Large intestine (tissue), 12 donors: ENCODE measurements at places on chromosomes 2 and 18. TPM values are rescaled to one million over a fixed set of nuclear protein-coding genes. Genes with fewer than 3 reads are reported as not detected.

The PAX3 gene
- polyA plus RNA-seq, result 0.03 TPM

The PSTPIP2 gene
- polyA plus RNA-seq, result 11.5 TPM

The MDH1B gene
- polyA plus RNA-seq, result 0.69 TPM

The PID1 gene
- polyA plus RNA-seq, result 12.4 TPM

DNA sequence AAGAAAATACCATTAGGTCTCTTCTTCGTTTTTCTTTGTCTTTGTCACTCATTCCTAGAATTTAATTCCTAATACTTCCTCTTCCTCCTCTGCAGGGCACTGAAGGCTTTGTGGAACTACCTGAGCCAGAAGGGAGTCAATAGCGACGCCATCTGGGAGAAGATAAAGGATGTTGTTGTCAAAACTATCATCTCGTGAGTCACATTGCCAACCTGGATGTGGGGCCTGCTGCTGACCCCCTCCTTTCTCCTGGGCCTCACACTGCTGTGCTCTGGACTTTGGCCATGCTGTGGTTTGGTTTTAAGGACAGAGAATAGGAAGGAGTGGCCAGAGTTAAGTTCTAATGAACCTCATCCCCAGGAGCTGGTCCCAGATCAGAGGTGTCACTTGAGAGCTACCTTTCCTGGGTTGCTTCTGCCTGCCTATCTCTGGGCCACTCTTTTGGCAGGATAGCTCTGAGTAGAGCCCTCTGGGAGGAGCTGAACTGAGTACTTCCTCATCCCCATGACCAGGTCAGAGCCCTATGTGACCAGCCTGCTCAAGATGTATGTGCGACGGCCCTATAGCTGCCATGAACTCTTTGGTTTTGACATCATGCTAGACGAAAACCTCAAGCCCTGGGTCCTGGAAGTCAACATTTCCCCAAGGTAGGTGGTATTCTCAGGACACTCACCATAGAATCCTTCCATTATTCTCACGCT is 33.1 kb upstream of the CYP27A1 start:
- H3K4me3 ChIP-seq, result no peak overlapping the region
- peaks cover 77% of the 10 kb centered on the region for H3K36me3 ChIP-seq
- H3K27me3 ChIP-seq, result no peaks in the 10 kb centered on the region
- DNase-seq, result peak; percentile 67
- peaks cover 3% of the 10 kb centered on the region for H3K4me1 ChIP-seq

GRCh38 chr18:71951001-71951400 is 593.1 kb downstream of the CBLN2 start:
- no peaks in the 10 kb centered on the region for H3K27me3 ChIP-seq
- DNase-seq, result no peak
- no peaks in the 10 kb centered on the region for H3K36me3 ChIP-seq
- no peak overlapping the region for H3K27ac ChIP-seq
- no peaks in the 10 kb centered on the region for H3K4me1 ChIP-seq

DNA sequence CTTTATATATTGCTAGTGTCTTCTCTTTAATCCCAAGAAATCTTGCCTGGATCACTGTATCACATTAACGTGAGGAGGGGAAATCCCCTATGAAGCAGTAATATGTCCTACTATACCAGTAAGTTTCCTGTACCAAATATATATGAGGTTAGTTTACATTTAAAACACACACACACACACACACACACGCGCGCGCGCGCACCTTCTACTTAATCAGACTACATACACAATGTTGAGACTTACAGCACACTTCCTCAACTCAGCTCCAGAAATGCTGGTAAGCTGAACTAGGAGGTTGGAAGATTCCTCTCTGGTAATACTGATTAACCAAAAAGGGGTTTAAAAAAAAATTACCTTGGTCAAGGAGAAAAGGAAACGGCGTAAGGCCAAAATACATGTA is 49.3 kb downstream of the USP34 start:
- no peak overlapping the region for H3K4me3 ChIP-seq
- no peak overlapping the region for H3K27ac ChIP-seq

DNA sequence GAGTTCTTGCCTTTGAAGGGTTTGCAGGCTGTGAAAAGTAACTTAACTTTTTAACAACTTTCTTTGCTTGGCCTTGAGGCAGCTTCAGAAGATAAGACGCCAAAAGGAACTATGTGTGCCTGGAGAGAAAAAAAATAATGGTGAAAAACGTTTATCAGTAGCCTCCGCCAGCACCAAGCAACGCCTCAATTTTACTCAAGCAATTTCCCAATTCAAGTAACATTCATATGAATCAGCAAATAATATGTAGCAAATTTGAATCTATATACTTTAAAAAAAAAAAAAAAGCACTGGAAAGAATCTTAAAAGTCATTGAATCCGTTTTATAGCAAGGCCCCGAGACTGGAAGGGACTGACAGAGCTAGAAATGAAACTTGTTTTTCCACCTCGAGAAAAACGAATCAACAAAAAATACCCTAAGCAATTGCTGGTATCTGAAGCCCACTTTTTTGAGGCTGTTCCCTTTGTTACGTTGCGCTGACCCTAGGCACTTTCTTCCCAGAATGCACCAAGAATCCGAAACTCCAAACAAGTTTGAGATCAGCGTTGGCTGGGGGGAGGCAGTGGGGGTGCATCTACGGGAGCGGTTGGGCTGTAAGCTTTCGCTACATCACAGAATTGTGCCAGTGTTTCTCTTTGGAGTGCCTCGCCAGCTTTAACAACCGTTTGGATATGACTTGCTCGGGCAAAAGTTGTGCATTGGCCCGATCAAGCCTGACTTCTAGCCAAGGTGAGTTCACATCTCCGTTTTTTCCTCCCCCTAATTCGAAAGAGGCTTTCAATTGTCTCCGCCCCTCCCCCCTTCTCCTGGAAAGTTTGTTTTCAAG is 2.7 kb upstream of the TGIF1 start:
- H3K4me1 ChIP-seq, result peaks cover 13% of the 10 kb centered on the region
- no peaks in the 10 kb centered on the region for H3K27me3 ChIP-seq
- peak overlapping the region; percentile 96 for H3K27ac ChIP-seq

DNA sequence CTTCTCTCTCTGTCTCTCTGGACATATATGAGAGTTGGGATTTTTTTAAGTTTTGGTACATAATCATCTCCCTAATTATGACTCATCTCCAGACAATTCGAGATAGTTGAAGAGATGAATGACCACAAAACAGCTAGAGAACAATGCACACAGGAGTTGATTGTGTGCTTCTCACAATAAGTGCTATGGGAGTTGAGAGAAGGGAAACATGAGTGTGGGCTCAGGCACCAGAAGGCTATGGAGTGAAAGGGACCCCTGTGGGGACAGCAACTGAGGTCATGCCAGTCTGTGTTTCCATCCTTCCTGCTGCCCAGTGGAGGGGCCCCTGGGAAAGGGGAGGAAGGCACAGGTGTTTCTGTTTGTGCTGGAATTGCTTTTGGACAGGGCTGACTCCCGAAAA is 6.5 kb upstream of the YWHAQ start:
- H3K4me3 ChIP-seq, result no peak overlapping the region
- H3K27me3 ChIP-seq, result no peaks in the 10 kb centered on the region
- H3K4me1 ChIP-seq, result peaks cover 5% of the 10 kb centered on the region
- no peak for DNase-seq
- H3K27ac ChIP-seq, result no peak overlapping the region
- no peaks in the 10 kb centered on the region for H3K36me3 ChIP-seq

The GREB1 gene
- polyA plus RNA-seq, result 2.6 TPM

GRCh38 chr18:10482363-10482984 is 28.0 kb downstream of the APCDD1 start:
- DNase-seq, result no peak
- no peaks in the 10 kb centered on the region for H3K4me1 ChIP-seq
- no peaks in the 10 kb centered on the region for H3K27me3 ChIP-seq
- no peak overlapping the region for H3K27ac ChIP-seq
- H3K36me3 ChIP-seq, result peaks cover 9% of the 10 kb centered on the region
- no peak overlapping the region for H3K4me3 ChIP-seq

GRCh38 chr2:48355494-48355893 is 174.5 kb upstream of the STON1 start:
- peaks cover 7% of the 10 kb centered on the region for H3K36me3 ChIP-seq
- no peak overlapping the region for H3K27ac ChIP-seq
- H3K27me3 ChIP-seq, result no peaks in the 10 kb centered on the region
- no peaks in the 10 kb centered on the region for H3K4me1 ChIP-seq
- DNase-seq, result no peak

DNA sequence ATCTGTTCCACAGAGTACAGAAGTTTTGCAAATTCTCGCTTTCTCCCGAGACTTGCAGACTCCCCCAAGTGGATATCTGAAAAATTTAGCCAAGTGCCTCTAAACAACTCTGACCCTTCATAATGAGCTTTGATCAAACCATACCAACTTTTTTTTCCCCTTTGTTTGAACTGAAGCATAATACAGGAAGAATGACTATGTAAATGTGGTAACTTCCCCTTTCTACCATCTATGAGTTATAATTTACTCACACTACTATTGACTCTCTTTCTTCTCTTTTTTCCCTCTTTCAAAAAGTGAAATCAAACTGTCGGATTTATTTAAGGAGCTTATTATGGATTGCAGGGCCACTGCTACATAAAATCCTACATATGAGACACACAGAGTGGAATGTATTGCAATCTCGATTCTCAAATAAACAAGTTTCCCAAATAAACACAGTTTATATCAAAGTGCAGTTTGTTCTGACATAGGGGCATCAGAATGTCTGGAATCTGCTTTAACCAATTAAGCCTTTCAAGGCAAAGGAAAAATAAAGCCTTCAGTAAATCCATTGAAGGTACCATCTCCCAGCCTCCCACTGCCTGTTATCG is 1.4 kb upstream of the ZNF804A start:
- DNase-seq, result no peak
- H3K4me1 ChIP-seq, result peaks cover 4% of the 10 kb centered on the region
- peak overlapping the region; percentile 39 for H3K27ac ChIP-seq
- peak overlapping the region; percentile 58 for H3K4me3 ChIP-seq
- H3K36me3 ChIP-seq, result no peaks in the 10 kb centered on the region
- peaks cover 14% of the 10 kb centered on the region for H3K27me3 ChIP-seq

The PRKRA gene
- 45.1 TPM for polyA plus RNA-seq

GRCh38 chr2:70926042-70926441 is 9.7 kb upstream of the ATP6V1B1 start:
- H3K36me3 ChIP-seq, result no peaks in the 10 kb centered on the region
- no peak overlapping the region for H3K4me3 ChIP-seq
- no peak for DNase-seq
- H3K27ac ChIP-seq, result no peak overlapping the region
- peaks cover 40% of the 10 kb centered on the region for H3K27me3 ChIP-seq
